ENCODE measurements at places on chromosomes 1 and 21.

DNA sequence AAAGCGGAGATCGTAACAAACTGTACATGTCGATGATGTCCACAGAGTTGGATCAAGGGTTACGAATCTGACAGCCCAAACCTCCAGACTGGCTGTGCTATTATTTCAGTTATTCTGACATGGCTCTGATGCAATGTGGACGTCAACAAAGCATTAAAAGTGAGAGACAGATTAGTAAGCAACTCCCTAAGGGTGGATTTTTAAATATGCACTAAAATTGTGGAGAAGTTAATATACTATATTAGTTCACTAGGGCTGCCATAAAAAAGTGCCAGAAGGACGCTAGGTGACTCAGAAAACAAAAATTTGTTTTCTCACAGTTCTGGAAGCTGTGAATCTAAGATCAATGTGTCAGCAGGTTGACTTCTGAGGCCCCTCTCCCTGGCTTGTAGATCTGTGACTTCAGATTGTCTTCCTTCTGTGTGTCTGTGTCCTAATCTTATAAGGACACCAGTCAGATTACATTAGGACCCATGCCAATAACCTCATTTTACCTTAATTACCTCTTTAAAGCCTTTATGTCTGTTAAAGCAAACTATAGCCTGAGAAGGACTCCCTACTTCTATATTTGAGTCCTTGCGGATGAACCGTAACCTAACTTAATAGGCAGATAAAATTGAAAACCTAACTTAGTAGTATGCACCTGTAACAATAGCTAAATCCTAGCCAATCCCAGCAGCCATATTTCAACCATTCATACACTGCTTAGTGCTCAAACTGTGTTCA is 66.0 kb upstream of the BACH1 start:
- no peak for DNase-seq

- DNase-seq = no peak
Observed at GRCh38 chr1:219639876-219640577, 27.1 kb upstream of the ZC3H11B start.

DNA sequence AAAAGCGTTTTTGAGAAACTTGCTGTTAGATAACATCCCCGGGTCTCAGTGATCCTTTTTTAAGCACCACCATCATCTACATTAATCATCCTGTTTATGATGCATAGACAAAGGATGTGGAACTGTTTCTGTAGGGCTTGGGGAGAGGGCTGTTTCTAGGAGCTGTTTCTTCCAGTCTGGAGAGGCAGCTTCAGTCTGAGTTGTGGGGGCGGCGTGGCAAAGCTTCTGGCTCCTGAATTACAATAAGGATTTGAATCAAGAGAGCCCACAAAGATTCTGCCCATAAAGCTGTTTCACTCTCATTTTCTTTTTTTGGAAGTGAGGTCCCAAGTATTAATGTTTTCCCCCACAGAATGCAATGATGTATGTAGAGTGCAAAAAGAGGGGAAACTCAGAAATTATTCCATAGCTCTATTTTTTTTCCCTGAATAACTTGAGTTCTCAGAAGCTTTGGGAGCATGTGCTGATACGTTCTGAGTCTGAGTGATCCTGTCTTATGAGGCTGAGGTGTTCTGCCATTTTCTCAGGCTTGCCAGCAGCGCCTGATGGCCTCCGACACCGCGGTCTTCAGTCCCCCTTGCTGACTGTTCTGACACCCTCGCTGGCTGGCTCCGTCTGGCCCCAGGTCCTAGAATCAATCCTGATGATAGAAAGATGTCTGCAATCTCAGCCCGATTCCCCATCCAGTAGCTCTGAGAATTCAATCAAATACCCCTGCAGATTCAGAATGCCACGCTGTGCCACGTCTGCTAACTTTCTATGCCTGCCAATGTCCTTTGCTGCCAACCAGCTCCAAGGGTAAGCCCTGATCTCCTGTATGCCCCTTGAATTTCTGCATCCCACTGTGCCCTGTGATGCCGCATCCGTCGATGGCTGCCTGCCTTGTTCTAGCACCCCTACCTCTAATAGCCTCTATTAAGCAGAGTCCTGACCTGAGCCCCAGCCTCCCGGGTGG is 92.4 kb upstream of the AKT3 start:
- no peak for DNase-seq

GRCh38 chr21:41250519-41250918 is 66.1 kb upstream of the FAM3B start:
- DNase-seq = no peak

DNA sequence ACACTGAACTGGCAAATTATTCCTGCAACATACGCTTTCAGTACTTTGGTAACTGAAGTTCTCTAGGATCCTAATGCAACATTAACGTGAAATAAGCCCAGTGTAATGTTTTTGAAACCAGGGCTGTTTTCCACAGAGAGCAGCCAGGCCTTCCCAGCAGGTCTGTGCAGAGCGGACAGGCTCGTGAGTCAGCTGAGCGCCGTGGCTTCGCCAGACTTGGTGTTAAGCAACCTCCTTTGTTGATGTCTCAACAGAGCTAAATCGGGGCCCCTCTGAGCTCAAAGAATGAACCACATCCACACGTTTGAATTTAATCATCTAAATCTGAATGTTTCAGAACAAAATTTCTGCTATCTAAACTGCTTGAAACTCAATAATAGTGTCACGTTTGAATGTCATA is 181.8 kb upstream of the FMN2 start:
- peak; percentile 86 for DNase-seq

DNA sequence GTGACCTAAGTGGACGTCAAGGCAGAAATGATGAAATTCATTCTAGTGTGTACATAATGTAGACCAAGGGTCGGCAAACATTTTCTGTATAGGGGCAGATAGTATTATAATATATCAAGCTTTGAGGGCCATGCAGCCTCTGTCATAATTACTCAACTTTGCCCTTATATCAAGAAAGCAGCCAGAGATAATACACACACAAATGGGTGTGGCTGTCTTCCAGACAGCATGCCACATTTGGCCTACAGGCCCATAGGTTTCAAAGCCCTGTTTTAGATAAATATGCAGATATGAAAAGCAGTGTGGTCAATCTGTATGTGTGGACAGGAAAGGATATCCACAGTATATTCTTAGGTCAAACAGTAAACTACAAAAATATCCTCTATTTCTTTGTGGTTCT is 320.1 kb upstream of the FMN2 start:
- DNase-seq = no peak

- DNase-seq = no peak
Observed at GRCh38 chr1:227793948-227794816, 21.3 kb upstream of the PRSS38 start.

- DNase-seq = no peak
Observed at GRCh38 chr1:10856176-10856683, 59.8 kb upstream of the CASZ1 start.
